ENCODE measurements at places on chromosomes 3 and 15.

- no peak for DNase-seq
These were observed 160.0 kb downstream of the TBL1XR1 start for GRCh38 chr3:177037241-177037640.

DNA sequence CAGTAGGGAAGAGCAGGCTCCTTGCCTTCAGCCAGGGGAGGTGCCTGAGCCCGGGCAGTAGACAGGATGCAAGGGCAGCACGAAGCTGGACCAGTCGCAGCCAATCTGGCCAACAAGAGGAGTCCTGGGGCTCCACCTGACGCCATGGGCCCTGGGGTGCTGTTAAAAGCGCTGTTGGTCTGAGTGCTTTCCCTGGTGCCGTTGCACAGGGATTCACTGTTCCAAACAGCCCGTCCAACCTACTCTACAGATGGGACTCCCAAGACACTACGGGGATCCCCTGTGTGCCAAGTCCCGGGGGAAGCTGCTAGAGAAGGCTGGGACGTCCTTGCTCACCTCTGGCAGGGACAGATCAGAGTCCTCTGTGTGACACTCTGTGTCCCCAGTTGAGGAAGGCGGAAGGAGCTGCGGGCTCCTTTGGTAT is 632 bp downstream of the CTSH start:
- DNase-seq: no peak

GRCh38 chr3:116701070-116701469 is 8.5 kb upstream of the TUSC7 start:
- no peak for DNase-seq

GRCh38 chr3:174531262-174531982 is 327.7 kb upstream of the NAALADL2 start:
- no peak for DNase-seq

- DNase-seq: no peak
These were observed 65.7 kb downstream of the SHQ1 start for GRCh38 chr3:72782521-72782920.

GRCh38 chr3:115388166-115388565 is 235.1 kb upstream of the GAP43 start:
- DNase-seq: no peak

- DNase-seq: no peak
These were observed 3.2 kb upstream of the SLC7A14 start for GRCh38 chr3:170589113-170589512.

DNA sequence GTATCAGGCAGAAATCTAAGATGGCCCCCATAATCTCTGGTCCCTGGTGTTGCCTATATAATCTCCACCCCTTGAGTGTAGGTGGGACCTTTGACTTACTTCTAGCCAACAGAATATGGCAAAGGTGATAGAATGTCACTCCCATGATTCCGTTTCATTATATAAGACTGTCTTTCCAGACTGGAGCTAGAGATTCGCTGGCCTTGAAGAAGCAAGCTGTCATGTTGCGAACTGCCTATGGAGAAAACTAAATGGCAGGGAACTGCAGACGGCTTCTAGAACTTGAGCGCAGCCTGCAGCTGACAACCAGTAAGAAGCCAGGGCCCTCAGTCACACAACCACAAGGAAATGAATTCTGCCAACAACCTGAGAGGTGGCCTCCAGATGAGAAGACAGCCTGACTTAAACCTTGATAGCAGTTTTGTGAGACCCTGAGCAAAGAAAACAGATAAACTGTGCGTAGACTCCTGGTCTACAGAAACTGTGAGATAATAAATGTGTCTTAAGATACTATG is 2.2 kb upstream of the KPNA1 start:
- DNase-seq: no peak

DNA sequence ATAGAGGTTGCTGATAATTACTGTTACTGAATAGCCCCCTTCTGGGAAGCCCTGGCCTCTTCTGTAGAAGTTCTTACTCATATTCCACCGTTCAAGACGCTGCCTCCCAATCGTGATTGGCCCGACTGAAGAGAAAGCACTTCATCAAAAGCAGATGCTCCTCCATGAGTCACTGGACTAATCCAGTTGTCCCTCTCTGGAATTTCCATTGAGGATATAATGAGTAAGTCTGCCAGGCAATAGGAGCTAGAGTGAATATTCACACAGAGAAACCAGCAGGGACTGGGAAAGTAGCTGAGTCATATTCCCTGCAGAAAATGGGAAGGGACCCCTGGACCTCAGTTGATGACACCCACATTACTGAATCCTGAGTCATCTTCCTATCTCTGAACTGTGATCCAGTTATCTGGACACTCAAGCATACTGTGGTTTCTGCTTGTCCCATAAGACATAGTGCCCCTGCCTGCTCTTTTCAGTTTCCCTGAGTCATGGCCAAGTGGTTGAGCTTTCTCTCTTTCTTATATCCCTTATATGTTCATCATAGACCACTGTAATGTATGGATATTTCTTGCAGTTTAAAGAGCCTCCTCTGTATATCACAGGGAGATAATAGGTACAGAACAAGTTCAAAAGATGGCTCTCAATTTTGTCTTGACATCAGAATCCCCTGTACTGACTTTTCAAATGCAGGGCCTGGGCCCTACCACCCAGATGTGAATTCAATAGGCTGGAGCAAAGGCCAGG is 151.2 kb upstream of the CDIN1 start:
- no peak for DNase-seq

- no peak for DNase-seq
These were observed 117.9 kb downstream of the TCF12 start for GRCh38 chr15:57036352-57036751.

All from stimulated activated CD4-positive, alpha-beta T cell treated with anti-CD3 and anti-CD28 coated beads, TNF-alpha, amount 100 ng/mL, for 1 hour (primary cell).